ENCODE measurements at places on chromosomes 16 and 17.
A peak's percentile ranks its signal among the peaks of the same experiment; 100 is the strongest.

- DNase-seq, result no peak
Observed at GRCh38 chr17:60421273-60422161, 772 bp upstream of the CHCT1 start.

DNA sequence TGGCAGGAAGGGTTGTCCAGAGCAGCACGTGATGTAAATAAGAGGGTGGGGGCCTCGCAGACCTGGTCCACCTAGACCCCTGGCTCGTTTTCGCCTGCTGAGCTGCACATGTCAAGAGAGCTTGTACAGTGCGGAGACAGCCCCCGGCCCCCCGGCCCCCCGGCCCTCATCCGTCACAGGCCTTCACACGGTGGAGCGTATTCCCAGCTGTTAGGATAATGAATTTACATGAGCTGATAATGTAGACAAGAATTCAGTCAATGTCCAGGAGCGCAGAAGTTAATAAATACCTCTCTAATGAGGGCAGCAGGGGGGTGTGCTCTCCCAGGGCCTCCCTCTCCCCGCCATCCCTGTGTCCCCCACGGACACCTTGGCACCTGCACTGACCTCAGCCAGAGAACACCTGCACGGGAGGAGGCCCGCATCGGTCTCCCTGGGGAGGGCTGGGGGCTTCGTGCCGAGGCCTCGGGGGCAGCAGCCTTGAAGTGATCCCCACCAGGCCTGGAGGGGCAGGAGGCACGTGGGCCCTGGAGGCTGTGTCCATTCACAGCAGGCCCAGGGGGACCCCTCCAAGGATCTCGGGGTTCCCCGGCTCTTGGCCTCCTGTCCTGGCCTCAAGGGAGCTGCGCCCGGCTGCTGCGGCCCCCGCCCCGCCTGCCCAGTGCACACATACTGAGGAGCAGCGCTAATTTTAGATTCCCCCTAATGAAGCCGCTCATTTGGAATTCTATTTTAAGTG, 14.6 kb downstream of the GSE1 start:
- no peak for DNase-seq

- DNase-seq, result peak; percentile 30
Observed at GRCh38 chr17:28494445-28495188, 11.5 kb upstream of the FOXN1 start.

DNA sequence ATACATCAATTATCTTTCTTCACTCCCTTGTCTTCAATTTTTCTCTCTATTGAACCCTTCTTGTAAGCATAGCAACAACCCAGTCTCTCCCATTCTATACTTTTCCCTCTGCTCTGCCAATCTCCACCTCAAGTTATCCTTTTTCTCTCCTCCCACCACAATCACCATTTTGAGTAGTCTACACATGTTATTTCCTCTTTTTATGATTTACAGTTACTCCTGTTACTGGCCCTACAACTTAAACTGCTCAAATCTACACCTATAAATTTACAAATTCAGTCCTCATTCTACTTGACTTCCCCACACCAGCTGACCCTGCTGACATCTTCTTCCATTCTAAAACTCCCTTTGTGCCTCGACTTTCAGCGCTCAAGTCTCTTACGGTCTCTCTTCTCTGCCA, 84.6 kb downstream of the SPAG9 start:
- no peak for DNase-seq

- no peak for DNase-seq
Observed at GRCh38 chr16:80436510-80436909, 104.3 kb upstream of the DYNLRB2 start.

DNA sequence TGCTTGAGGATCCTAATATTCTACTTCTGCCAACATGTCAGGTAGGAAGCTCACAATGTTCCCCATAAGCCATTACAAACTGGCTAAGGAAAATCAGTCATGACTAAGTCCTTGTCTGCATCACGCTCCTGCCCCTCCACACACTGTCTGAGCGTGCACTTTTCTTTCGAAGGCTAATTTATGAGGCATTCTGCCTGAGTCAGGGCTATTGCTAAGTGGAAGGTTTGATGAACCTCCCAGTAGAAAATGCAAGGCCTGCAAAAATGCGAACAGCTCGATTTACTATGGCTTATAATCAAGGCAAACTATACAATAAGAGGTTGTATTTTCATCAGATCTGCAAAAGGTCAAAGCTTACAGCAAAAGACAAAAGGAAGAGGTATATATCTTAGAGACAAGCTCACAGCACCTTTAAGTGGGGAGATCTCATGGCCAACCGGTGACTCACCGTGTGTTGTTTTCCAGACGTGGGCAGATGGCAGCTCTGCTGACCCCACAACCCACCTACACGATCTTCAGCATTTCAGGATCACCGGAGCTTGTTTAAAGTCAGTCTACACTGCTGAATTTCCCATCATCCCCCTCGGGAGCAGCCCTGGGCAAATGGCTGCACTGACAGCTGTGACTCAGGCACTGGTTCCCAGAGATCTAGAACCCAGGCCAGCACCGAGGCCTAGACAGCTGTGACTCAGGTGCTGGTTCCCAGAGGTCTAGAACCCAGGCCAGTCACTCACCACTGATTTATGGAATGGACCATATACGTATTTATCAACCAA, 26.1 kb downstream of the MEAK7 start:
- DNase-seq, result no peak

DNA sequence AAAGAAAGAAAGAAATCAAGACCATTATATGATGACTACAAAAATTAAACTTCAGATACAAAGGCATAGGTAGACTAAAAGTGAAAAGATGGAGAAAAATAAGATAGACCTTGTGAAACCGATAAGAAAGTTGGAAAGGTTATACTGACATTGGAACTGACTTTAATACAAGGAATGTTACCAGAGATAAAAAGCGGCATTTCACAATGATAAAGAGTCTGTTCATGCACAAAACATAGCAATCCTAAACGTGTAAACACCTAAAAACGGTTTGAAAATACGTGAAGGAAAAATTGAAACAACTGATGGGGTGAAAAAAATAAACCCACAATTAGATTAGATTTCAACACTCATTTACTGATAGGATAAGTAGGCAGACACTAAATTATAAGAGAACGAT, 9.6 kb upstream of the ERN1 start:
- no peak for DNase-seq

GRCh38 chr17:82963104-82963950, 116.1 kb upstream of the METRNL start:
- peak; percentile 41 for DNase-seq
